ENCODE measurements at places on chromosomes 6 and 20.

GRCh38 chr6:37537548-37537947 lies 37.9 kb upstream of the CCDC167 start:
- DNase-seq: no peak

- peak; percentile 10 for DNase-seq
Observed at GRCh38 chr20:63442100-63442493, 30.4 kb downstream of the KCNQ2 start.

- DNase-seq: peak; percentile 19
Observed at GRCh38 chr6:166757232-166758135, 130.4 kb upstream of the RPS6KA2 start.

- no peak for DNase-seq
Observed at GRCh38 chr20:38751360-38751976, 3.2 kb downstream of the ACTR5 start.

DNA sequence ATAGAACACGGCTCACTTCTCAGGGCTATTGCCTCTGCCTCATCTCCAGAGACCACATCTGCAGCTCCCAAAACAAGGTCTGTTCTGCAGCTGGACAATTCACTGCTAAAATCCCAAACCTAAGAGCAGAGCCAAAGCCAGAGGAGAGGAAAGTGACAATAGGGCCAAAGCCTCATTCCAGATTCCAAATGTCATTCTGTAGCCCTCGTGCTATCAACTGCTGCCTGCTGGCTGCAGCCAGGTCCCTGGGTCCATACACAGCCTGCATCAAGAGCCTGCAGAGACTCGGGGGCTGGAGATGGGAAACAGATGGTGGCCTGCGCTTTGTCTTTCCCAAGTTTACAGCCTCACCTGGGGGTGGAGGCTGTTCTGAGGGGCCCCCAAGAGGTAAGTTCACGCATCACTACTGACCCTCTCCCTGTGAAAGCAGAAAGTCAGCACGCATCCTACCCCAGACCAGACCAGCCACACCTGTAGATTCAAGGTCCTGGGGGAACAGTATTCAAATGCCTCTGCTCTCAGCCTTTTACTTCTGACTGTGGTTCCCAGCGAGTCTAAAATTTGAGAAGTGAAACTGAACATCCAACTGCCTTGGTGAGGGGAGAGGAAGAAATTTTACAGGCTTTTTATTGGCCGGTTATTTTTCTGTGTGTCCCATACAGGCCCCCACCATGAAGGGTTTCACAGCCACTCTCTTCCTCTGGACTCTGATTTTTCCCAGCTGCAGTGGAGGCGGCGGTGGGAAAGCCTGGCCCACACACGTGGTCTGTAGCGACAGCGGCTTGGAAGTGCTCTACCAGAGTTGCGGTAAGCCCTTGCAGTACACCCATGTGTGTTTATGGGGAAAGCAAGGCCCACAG lies at the start of gene LY86:
TSS of gene LY86 (plus strand) at position 657 of the 860 bp plus-strand sequence. CDS start at position 672, 15 bp downstream.
- DNase-seq: no peak

All from HFFc6 (cell line).